Stimulated activated CD8-positive, alpha-beta memory T cell treated with anti-CD3 and anti-CD28 coated beads, Interleukin-4, amount 100 ng/mL, for 48 hours (primary cell): ENCODE measurements at places on chromosomes 7 and 10.

- DNase-seq, result no peak
Measured at GRCh38 chr7:121945480-121946236, 72.7 kb downstream of the PTPRZ1 start.

GRCh38 chr7:125661-126060, 66.7 kb upstream of the FAM20C start:
- no peak for DNase-seq

DNA sequence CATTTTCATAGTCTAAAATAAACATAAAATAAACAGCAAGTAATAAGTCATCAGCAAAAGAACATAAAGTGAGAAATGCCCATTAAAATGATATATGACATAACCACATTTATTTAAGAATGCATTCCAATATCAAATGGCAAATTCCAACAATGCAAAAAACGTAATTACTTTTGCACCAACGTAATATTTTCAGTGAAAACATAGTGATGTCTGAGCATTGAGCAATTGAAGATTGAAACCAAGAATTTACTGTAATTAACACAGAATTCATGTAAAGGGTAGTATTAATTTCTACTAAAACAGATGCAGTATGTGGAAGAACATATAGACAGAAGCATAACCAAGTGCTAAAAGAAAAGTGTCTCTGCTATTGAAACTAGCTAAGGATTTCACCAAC, 123.0 kb upstream of the TNS3 start:
- no peak for DNase-seq

- no peak for DNase-seq
Measured at GRCh38 chr7:33685981-33686683, 219.2 kb upstream of the BMPER start.

GRCh38 chr7:73769481-73770001, 529 bp downstream of the CLDN3 start:
- no peak for DNase-seq

DNA sequence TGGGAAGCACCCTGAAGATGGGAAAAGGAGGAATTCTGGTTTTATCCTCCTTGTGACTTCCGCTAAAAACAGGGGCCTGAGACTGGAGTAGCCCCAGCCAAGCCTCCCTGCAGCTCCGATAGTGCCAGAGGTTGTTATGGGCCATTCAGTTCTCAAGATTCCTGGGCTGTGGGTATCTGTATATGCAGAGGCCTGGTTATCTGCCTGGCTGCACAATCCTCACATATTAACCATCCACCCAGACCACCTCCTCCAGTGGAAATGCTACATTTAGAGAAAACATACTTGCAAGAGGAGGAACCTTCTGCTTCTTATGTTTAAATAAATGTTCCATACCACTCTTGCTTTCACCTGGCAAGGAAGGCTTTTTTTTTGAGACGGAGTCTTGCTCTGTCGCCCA, 34.6 kb downstream of the ARL3 start:
- no peak for DNase-seq

- DNase-seq, result no peak
Measured at GRCh38 chr7:97959046-97959445, 30.9 kb downstream of the OCM2 start.

- DNase-seq, result no peak
Measured at GRCh38 chr7:78033410-78033809, 234.8 kb downstream of the PHTF2 start.

GRCh38 chr10:67299761-67300160, 373.9 kb downstream of the LRRTM3 start:
- DNase-seq, result no peak

GRCh38 chr7:73448609-73449008, 15.0 kb downstream of the FZD9 start:
- no peak for DNase-seq
